NCI-H1092 treated with DMSO at 0.1 percent for 48 hours (cell line): ENCODE measurements at places on chromosomes 11 and 22.

- no peak for DNase-seq
Observed at GRCh38 chr22:49324527-49325491, 502.9 kb downstream of the BRD1 start.

- DNase-seq = no peak
Observed at GRCh38 chr11:64276653-64277431, 7.6 kb downstream of the BAD start.

- no peak for DNase-seq
Observed at GRCh38 chr11:103968685-103969084, 67.8 kb upstream of the DDI1 start.

DNA sequence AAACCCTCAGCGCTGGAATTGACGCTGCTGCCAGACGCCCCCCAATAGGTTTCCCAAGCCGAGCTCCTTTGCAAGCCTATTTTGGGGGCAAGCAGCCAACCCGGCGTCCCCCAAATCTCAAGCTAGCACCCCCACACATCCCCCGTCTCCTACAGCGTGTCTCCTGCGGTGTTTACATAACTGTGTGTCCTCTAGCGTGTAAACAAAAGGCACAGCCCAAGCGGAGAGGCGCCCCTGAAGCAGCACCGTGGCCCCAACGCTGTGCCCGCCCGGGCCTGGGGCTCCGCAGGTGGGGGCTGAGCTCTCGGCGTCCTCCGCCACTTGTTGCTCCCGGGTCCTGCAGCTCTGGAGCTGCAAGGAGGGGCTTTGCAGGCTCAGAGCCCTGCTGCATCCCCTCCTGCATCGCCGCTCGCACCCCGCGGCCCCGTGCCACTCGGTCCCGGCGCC is 1.6 kb downstream of the CADM1 start:
- no peak for DNase-seq

GRCh38 chr11:120061761-120062560 is 76.0 kb downstream of the TRIM29 start:
- DNase-seq = no peak

GRCh38 chr22:37508431-37508992 is 10.7 kb downstream of the CARD10 start:
- no peak for DNase-seq

- DNase-seq = peak; percentile 88
Observed at GRCh38 chr11:134905517-134905916, 493.5 kb upstream of the B3GAT1 start.

GRCh38 chr11:85889676-85890579 is 34.7 kb downstream of the CCDC83 start:
- no peak for DNase-seq

DNA sequence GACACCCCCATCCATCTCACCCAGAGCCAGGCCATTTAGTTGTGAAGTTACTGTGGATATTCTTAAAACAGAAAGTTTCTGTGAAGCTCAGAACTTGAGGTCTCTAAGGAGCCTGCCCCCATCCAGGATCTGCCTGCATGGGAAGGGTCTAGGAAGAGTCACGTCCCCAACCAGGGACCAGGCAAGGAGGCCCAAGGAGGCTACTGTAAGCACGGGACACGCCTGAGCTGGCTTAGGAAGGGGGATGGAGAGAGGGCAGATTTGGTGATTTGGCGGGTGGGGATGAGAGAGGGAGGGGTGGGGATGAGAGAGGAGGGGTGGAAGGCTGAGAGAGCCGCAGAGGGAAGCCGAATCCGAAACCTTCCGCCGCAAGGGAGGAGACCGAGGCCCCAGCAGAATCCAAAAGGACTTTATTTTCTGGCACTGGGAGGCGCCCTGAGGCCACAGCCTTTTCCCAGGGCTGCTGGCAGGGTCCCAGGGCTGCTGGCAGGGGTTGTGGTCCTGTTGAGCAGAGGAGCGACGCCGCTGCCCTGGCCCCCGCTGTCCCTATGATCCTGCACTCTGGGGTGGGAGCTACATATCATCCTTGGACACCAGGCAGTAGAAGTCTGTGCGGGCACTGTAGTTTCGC is 9.4 kb downstream of the SIGIRR start:
- DNase-seq = no peak

GRCh38 chr11:80083531-80083951 is 642.7 kb upstream of the TENM4 start:
- DNase-seq = no peak

GRCh38 chr11:71447791-71448256 is 369 bp downstream of the DHCR7 start:
- DNase-seq = peak; percentile 65

DNA sequence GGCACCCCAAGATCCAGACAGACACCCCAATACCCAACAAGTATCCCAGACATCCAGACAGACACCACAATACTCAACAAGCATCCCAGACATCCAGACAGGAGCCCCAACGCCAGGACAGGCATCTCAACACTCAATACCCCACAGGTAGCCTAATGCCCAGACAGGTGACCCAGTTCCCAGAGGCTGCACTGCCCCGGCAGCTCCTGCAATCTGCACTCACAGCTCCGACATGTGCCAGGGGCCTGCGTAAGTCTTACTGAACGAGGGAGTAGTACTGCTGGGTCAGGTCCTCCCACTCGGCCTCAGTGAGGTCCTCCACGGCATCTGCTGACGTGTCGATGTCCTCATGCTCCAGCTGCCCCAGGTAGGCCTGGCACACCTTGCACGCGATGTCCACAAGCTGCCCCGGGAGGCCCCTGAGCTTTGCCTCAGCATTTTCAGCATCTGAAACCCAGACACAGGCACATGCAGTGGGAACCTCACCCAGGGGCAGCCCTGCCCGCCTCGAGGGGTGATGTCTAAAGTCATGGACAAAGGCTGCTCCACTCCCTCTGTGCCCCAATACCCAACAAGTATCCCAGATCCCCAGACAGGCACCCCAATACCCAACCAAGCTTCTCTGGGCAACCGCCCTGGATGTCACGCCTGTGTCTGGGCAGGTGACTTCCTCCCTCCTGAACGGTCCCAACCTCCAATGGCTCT is 16.6 kb downstream of the TTLL8 start:
- DNase-seq = no peak

DNA sequence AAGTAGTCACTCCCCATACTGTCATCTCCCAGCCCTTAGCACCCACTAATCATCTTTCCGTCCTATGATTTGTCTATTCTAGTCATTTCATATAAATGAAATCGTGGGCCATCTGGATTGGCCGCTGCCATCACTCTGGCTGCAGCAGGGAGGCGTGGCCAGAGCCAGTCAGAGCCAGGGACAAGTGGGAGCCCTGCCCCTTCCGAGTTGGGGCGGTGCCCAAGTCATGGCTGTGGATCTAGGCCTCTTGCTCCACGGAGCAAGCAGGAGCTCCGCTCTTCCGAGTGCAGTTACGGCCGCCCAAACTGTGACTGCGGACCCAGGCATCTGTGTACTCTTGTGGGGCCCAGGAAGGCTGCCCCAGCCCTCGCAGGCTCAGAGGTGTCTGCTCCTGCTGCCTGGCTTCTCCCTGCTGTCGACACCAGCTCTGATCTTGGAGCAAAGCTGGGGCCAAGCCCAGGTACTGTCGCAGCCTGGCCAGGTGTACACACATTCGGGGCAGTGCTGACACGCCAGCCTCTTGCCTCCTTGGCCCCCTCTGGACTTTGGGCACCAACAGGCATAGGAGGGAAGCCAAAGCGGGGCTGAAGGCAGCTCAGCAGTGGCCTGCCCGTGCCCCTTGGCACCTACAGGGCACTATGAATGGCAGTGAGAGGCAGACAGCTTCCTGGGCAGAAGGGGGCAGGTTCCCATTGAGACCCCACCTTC is 8.4 kb downstream of the MRPL48 start:
- DNase-seq = no peak

DNA sequence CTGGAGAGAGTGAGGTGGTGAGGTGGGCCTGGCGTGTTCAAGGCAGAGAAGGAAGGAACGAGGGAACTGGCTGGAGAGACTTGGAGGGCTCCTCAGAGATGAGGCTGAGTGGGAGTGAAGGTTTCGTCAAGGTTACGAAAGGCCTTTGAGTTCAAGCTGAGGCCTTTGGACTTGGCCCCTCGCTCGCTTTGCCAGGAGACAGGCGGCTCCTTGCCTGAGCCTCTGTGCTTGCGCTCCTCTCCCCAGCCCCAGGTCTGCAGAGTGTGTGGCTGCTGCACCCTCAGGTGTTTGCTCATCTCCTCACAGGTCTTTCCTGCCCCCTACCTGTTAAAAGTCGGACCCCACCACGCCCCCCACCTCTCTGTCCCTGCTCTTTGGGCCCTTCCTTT is 91.6 kb downstream of the ATXN10 start:
- DNase-seq = no peak

- no peak for DNase-seq
Observed at GRCh38 chr11:63535734-63536133, 874 bp upstream of the PLAAT4 start.

GRCh38 chr11:94245121-94245520 is 59.3 kb upstream of the IZUMO1R start:
- DNase-seq = no peak

GRCh38 chr11:18669219-18669596 is 29.4 kb upstream of the TMEM86A start:
- no peak for DNase-seq

- no peak for DNase-seq
Observed at GRCh38 chr22:31637891-31638618, 24.0 kb downstream of the PISD start.

DNA sequence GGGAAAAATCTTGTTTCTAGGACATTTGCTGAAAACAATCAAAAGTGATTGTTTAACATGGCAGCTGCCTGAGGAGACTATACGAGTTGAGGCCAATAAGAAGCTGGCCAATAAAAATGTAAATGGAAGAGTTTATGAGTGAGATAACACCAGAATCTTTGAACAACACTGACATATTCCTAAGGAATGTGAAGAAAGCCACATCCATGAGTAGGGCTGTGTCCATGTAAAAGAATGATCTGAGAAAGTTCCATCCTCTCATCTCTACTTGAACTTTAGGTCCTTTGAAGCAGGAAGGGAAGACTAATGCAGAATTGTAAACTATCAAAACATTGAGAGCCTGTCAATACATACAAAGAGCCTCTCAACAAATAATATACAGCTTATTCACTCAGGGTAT is 6.9 kb upstream of the CHORDC1 start:
- DNase-seq = no peak

GRCh38 chr11:123822032-123822431 is 15.9 kb upstream of the OR6M1 start:
- no peak for DNase-seq

DNA sequence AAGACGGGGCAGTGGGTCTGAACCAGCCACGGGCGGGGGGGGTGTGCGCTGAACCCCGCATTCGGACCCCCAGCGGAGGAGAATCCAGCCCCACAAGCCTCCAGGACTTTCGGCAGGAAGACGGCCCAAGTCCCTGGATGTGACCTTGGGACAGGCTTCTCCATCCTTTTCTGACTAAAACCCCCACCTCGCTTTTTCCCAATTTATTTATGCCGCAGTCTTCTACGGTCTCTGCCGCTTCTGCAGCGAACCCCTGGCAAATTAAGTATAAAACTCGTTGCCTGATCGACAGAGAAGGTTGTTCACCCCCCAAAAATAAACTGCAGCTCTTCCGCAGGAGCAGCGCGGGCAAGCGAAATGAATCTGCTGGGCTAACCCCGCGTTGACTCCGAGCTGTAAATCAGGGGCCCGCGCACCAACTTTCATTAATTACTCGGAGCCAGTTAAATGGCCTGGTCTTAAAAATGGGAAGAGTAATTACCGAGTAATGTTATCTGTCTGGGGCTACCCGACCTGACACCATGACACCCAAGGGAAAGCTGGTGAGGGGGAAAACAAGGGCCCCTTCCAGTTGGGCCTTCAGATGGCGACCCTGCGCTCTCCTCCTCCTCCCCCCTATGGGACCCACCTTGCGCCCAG is 6.6 kb downstream of the WT1 start:
- no peak for DNase-seq

DNA sequence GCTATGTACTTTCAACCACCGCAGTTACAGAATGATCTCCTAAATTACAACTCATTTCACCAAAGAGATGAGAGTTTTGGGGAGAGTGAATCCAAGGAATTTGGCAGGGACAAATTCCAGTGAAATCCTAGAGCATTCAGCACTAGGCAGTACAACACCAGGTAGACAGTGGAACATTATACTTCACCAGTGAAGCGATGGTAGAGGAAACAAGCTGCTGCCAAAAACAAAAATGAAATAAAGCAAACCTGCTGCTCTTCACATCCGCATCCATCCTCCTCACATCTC is 16.9 kb downstream of the SMCO4 start:
- peak; percentile 26 for DNase-seq

- no peak for DNase-seq
Observed at GRCh38 chr11:80587906-80588305, 1147.1 kb upstream of the TENM4 start.

DNA sequence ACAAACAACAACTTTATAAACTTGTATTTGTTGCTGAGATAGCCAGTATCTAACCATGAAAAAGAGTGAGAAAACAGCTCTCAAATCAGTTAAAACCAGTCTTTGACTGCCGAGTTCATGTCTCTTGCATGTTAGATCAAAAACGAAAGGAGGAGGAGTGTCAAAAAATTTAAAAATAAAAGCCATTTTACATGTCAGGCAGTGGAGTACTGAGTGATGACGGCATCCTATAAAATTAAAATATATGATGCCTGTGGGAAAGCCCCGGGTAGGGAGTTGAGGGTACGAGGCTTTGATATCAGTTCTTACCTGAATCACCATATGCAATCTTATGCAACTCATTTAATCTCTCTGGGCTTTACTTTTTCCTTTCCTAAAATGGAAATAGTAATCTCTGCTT is 117.3 kb downstream of the ETS1 start:
- no peak for DNase-seq

DNA sequence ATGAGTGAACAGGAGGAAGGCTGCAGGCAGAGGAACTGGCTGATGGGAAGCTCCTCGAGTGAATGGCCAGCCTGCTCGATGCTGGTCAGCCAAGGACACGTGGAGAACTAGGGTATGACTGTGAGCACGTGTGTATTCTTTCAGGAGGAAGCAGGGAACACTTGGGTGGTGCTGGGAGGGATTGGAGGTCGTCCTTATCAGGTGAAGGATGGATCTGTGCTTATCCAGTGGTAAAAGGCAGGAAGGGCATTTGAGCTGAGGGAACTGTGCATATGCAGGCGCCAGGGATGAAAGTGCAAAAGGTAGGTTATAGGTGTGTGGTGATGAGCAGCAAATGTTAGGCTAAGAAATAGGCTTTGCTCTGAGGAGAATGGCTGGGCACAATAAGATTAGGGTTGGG is 9.7 kb upstream of the SLCO2B1 start:
- DNase-seq = no peak

GRCh38 chr22:45200860-45201511 is 37.3 kb downstream of the NUP50 start:
- no peak for DNase-seq

DNA sequence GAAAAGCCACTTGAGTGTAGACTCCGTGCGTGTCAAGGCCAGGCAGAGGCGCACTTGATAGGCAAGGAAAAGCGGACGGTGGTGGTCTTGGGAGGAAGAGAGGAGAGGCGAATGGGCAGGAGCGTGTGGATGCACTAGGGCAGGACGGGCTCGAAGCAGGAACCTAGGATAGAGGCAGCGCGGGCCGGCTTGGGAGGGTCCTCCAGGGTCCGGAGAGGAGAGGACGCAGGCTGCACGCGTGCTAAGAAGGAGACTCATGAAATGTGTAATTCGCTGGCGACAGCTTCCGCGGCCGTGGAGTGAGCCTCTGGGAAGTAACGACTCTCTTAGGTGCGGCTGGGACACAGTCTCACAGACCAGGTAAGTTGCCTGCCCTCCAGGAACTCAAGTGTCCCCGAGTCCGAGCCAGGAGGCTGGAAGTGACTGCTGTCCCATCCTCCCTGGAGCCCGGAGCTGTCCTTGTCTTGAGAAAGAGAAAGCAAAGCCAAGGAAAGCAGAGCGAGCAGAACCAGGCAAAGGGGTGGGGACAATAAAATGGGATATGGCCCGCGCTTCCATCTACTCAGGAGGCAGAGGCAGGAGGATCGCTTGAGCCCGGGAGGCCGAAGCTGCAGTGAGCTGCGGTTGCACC is 874 bp upstream of the IL17RA start:
- DNase-seq = no peak

GRCh38 chr11:46537537-46538295 is 56.1 kb downstream of the AMBRA1 start:
- DNase-seq = peak; percentile 89
